ENCODE measurements at places on chromosomes 7 and 10.

GRCh38 chr7:157044147-157044687, 33.8 kb upstream of the MNX1 start:
- no peak for DNase-seq

- no peak for DNase-seq
Measured at GRCh38 chr10:11886851-11887250, 63.7 kb downstream of the PROSER2 start.

GRCh38 chr7:92740700-92741126, 95.7 kb downstream of the CDK6 start:
- DNase-seq, result no peak

- DNase-seq, result no peak
Measured at GRCh38 chr7:120181499-120181898, 91.5 kb upstream of the KCND2 start.

DNA sequence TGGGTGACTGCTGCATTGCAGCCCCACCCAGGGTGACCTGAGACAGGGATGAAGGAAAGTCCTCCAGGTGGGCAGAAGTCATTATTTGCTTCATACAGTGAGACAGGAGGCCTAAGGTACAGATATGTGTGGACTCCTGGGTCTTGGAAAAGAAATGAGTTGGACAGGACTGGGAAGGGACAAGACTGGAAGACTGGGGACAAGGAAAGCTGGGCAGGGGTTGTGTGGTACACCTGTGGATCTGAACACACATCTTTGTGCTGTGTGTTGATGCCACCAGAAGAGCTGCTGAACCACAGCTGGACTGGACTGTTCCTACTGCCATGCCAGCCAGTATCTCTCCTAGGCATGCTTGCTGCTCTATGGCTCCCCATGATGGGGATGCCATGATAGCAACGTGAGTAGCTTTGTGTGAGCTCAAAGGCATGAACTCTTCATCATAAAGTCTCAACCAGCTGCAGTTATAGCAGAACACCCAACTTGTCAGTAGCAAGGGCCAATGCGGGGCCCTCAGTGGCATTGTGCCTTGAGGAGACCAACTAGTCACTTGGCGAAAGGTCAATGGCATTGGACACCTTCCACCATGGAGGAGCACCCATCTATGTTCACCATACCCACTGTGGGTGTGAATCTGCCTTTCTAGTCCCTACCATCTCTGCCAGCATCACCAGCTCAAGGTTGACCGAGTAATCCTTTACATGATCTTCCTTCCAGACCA, 76.0 kb upstream of the GRB10 start:
- no peak for DNase-seq

- no peak for DNase-seq
Measured at GRCh38 chr7:71558806-71559613, 427.1 kb downstream of the GALNT17 start.

DNA sequence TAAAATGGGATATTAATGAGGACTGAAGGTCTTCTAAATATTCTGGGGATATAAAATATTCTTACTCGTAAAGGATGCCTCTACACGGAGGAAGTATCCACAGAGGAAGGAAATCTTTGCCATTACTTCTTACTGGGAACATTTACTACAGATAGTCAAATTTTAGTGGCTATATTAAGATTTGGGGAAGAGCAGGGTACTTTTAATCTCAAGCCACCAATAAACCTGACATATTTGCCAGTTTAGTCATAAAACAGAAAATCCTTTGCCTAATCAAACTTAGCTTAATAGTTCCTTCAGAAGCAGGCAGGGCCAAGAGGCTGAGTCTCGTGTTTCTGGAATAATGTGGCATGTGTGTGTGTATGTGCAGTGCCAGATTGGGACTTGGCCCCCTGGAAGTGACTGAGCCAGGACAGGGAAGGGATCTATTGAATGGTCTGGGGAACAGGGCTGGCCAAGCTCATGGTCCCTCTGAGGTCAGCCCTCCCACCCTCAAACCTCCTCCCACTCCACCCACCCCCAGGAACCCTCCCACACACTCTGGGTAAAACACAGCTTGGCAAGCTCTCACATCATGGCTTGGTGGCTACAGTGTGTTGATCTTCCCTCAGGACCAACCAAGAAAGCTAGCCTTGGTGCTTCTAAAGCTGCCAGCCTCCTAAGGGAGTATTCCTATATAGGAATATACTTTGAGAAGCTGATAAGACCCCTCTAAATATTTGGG, 1.6 kb upstream of the PIK3CG start:
- no peak for DNase-seq

DNA sequence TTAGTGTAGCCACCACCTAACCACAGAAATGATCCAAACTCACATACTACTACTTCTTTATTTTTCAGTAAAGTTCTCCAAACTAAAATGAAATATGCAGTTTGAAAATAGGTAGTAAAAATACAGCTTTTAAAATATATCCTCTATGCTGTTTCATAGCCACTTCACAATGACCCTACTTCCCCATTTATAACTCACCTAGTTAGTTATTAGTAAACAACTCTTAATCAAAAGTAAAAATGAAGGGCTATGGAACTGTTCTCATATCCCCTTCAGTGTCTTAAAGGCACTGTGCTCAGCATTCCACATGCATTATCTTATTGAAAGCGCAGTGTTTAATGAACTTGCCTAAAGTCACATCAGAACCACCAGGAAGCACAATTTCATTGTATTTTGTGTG, 43.5 kb downstream of the KMT2C start:
- DNase-seq, result no peak

DNA sequence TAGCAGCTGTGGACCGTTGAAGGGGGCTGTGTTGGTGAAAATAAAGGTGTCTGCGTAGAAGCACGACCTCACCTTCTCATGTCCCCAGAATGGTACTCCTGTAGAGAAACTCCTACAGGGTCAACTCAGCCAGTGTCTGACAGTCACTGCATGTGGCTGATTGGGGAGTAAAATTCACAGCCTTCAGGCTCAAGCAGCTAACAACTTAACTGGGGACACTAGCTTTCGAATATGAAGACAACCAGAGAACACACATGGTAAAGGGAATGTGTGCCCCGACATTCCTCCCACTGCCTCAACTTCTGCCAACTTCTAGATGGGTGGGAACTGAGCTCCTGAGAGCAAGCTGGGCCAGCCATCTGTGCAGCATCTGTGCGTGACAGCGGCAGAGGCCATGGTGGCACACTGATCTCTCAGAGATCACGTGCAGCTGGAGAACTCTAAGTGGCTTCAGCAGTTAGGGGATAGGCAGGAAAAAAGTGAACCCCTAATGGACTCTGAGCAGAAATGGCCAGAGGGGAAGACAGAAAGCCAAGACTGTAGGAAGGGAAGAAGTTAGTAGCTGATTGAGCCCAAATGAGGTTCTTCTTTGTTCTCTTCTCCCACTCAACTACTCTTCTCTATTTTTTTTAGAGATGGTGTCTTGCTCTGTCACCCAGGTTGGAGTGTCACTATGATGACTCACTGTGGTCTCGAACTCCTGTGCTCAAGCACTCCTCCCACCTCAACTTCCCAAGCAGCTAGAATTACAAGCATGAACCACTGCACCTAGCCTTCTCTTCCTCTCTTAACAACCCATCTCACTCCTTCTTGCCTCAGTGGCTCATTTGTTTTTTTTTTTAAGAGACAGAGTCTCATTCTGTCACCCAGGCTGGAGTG, 280.8 kb downstream of the ZEB1 start:
- no peak for DNase-seq

GRCh38 chr7:142797391-142798377, 26.9 kb downstream of the PRSS2 start:
- DNase-seq, result no peak

DNA sequence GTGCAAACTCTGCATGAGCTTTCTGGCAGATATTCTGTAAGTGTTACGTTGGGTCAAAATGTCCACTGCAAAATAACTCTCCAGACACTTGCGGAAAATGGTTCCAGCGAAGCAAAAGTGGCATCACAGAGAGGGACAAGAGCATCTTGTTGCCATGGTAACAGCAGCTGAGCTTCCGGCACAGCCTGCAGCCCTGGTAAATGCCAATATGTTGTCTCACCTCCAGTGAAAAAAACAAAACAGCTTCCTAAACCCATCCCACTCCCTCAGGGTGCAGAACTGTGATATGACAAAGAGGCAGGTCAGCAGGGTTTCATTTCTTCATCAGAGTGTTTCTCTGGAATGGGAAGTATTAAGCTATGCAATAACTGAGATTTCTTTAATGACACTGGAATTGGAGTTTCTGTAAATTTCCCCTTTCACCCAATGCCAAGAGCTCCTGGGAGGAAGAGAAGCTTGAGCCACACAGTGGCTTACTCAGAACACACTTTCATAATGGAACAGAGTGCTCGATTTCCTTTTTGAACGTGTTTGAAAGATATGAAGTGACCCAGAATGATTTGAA, 65.6 kb downstream of the FOXI2 start:
- DNase-seq, result no peak

DNA sequence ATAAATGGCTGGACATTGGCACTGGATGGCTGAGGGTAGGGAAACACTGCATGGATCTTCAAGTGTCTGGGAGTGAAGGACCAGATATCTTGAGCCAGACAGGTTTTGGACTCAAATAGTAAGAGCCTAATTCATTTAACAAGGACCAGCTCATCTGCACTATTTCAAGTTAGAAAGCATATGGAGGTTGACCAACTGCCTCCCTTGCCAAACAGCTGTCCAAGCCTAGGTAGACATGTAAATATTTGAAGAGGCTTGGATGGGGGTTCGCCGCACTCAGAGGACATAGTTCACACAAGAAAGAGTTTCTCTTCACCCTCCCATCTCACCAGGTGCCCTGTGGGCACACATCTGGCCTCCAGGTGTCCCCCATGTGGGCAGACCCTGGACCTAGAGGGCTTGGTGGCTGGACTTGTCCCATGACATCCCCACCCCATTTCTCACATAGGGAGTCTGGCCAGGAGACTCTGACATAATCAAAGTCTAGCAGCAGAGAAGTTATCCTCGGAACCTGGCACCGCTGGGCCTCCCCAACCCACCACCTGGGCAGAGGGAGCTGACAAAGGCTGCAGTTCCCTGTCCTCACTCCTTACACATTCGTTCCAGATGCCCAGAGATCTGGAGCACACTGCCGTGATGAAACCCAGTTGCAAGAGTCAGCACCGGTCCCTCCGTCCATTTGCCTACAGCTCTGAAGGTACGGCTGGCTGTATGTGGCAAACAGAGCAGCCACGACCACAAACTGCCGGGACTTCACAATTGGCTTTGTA, 116.9 kb upstream of the GDF10 start:
- DNase-seq, result no peak

- no peak for DNase-seq
Measured at GRCh38 chr7:41222746-41223145, 480.1 kb downstream of the INHBA start.

GRCh38 chr7:117324960-117325359, 2.1 kb upstream of the WNT2 start:
- no peak for DNase-seq

DNA sequence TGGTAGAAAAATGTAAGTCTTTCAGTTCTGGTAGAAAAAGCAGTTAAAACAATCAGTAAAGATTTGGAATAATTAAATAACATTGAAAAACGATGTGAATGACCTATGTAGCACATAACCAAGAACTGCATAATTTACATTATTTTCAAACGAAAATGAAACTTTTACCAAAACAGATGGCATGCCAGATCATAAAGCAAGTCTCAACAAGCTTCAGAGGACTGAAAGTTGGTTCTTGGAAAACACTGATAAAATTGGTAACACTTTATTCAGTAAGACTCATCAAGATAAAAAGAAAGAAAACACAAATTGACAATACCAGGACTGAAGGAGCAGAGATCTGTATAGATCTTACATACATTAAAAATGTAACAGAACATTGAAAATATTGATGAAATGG, 92.8 kb downstream of the VIPR2 start:
- no peak for DNase-seq

DNA sequence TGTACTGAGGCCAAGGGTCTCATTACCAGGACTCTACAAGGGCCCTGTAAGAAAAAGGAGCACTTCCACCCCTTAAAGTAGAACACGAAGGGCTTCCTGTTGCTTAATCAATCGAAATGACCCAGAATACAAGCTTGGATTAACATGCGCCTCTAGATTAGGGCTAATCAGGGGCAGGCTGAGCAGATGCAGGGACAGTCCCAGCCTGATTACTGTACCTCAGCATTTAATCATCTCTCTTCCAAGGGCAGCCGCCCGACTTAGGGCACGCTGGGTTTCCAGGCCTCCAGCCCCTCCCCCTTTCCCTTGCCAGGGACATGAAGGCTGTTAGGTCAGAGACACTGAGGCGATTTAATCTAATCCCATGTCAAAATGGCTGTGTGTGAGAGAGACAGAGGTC, 138.6 kb downstream of the NRF1 start:
- no peak for DNase-seq

GRCh38 chr10:42690449-42691360, 52.3 kb upstream of the ZNF33B start:
- DNase-seq, result no peak

DNA sequence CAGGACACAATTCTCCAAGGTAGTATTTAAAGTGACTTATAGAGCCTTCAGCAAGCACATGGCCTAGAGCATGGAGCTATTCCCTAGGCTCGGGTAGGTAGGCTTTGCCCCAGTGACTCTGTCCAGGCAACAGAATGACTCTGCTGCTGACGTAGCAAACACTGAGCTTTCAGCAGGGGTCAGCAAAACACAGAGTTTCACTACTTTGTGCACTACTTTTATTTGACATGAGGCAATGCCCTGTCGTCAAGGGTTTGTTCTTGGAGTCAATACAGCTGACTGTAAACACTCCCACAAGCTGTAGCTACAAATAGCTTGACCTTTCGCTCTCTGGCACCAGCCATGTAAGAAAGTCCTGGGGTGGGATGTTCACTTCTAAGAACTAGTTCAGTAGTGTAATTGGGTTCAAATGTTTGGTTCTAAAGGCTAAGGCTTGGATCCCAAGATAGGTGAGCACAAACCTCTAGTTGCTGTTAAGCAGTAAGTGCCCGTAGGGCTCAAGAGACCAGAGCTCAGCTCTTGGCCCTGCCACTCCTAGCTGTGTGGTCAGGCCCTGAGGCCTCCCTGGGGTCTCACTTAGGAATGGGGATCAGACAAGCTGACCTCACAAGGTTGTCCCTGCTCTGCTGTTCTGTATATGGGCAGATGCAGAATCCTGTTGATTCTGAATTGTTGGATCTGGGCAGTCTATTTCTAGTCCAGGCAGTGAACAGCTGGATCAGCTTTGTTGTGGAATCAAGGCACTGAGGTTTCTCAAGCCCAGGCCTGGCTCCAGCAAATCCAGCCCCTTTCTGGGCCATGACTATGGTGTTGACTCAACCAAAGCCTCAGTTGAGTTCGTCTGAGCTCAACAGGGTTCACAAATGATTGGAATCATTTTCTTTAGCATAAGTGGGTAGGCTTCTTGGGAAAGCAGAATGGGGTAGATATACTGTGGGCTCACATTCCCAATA, 10.7 kb downstream of the NODAL start:
- no peak for DNase-seq

GRCh38 chr10:117373823-117374505, 1.3 kb downstream of the PDZD8 start:
- peak; percentile 8 for DNase-seq

DNA sequence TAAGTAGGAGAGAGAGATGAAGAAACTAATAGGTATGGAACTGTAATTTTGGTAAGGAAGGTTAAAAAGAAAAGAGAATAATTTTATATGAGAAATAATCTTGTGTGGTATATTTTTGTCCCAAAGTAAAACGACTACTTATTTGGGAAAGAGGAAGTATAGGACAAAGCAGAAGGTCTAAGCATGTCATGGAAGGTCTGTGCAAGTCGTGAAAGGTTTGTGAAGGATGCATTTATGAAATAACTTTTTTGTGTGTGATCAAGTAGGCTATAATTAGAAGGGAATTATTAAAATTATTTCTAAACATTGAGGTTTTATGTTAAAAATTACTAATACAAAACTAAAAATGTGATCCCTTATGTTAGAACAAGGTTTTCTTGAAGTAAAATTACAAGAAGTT, 63.3 kb downstream of the ZNF783 start:
- DNase-seq, result no peak
